A549 treated with CORT108297 at 1 μM for 4 hours (cell line): ENCODE measurements at places on chromosomes 7 and 10. TPM values are rescaled to one million over a fixed set of nuclear protein-coding genes. Genes with fewer than 3 reads are reported as not detected.

ZNF746 gene
- total RNA-seq: 13.8 to 19.9 TPM (median 19.0 TPM) in 5 replicates

SLC26A3 gene
- not detected in 5 replicates for total RNA-seq

AFAP1L2 gene
- total RNA-seq: 21.0 to 29.6 TPM (median 27.0 TPM) in 5 replicates

CTAGE4 gene
- total RNA-seq: not detected in 5 replicates

SLC16A12 gene
- total RNA-seq: 0.05 to 0.16 TPM (median 0.05 TPM) in 5 replicates

SERPINE1 gene
- total RNA-seq: 1,104 to 1,398 TPM (median 1,160 TPM) in 5 replicates

CCZ1 gene
- total RNA-seq: 72.0 to 83.7 TPM (median 79.4 TPM) in 5 replicates

PCLO gene
- total RNA-seq: 0.79 to 1.4 TPM (median 0.96 TPM) in 5 replicates

HOXA4 gene
- 1.5 to 2.7 TPM (median 2.3 TPM) in 5 replicates for total RNA-seq

LRRC61 gene
- total RNA-seq: 0.05 to 0.16 TPM (median 0.08 TPM) in 5 replicates

TACR2 gene
- 0.10 to 0.33 TPM (median 0.19 TPM) in 4 of 5 replicates, not detected in the other for total RNA-seq

CUZD1 gene
- 1.2 to 1.7 TPM (median 1.5 TPM) in 5 replicates for total RNA-seq

CRHR2 gene
- not detected in 5 replicates for total RNA-seq

NPTX2 gene
- 0.06 to 0.12 TPM (median 0.11 TPM) in 4 of 5 replicates, not detected in the other for total RNA-seq

MSS51 gene
- total RNA-seq: 0.33 to 0.71 TPM (median 0.40 TPM) in 5 replicates

FAM204A gene
- total RNA-seq: 42.5 to 79.4 TPM (median 44.9 TPM) in 5 replicates

AS3MT gene
- 3.5 to 4.3 TPM (median 4.0 TPM) in 5 replicates for total RNA-seq

C10orf143 gene
- total RNA-seq: 0.52 to 0.83 TPM (median 0.74 TPM) in 5 replicates

CYP3A5 gene
- 1.3 to 2.5 TPM (median 1.9 TPM) in 5 replicates for total RNA-seq

H2BK1 gene
- not detected in 5 replicates for total RNA-seq

NUP205 gene
- 47.3 to 51.3 TPM (median 48.5 TPM) in 5 replicates for total RNA-seq

NOC3L gene
- total RNA-seq: 22.3 to 34.1 TPM (median 23.5 TPM) in 5 replicates

UCN3 gene
- total RNA-seq: not detected in 5 replicates

GJC3 gene
- total RNA-seq: 0.09 to 0.22 TPM (median 0.10 TPM) in 3 of 5 replicates, not detected in the others

HOXA9 gene
- total RNA-seq: 0.49 to 1.1 TPM (median 0.63 TPM) in 5 replicates

TMEM229A gene
- total RNA-seq: not detected in 5 replicates

WIPF3 gene
- 0.45 to 0.55 TPM (median 0.52 TPM) in 5 replicates for total RNA-seq

OR9A2 gene
- not detected in 5 replicates for total RNA-seq

DDX21 gene
- 113 to 164 TPM (median 128 TPM) in 5 replicates for total RNA-seq

PRLHR gene
- total RNA-seq: not detected in 5 replicates

UPK3BL1 gene
- 7.9 to 14.2 TPM (median 13.0 TPM) in 5 replicates for total RNA-seq

PROSER2 gene
- 28.1 to 42.6 TPM (median 39.2 TPM) in 5 replicates for total RNA-seq

OLAH gene
- total RNA-seq: 0.06 to 0.20 TPM (median 0.12 TPM) in 5 replicates

RELN gene
- 0.01 to 0.14 TPM (median 0.07 TPM) in 4 of 5 replicates, not detected in the other for total RNA-seq

AHCYL2 gene
- total RNA-seq: 4.6 to 6.8 TPM (median 6.1 TPM) in 5 replicates

LRIT1 gene
- total RNA-seq: not detected in 5 replicates

IRF5 gene
- 11.4 to 17.4 TPM (median 14.5 TPM) in 5 replicates for total RNA-seq

OR13A1 gene
- not detected in 5 replicates for total RNA-seq

PTPN20 gene
- total RNA-seq: 3.8 to 5.4 TPM (median 4.3 TPM) in 5 replicates

RBP4 gene
- total RNA-seq: 5.0 to 10.3 TPM (median 8.8 TPM) in 5 replicates

INPP5A gene
- total RNA-seq: 12.6 to 14.5 TPM (median 13.3 TPM) in 5 replicates

FAM149B1 gene
- 6.6 to 7.9 TPM (median 7.1 TPM) in 5 replicates for total RNA-seq

VWA2 gene
- 0.02 to 0.06 TPM in 2 of 5 replicates, not detected in the others for total RNA-seq

EPHA1 gene
- total RNA-seq: 0.12 TPM in 1 of 5 replicates, not detected in the others

LIPF gene
- total RNA-seq: not detected in 5 replicates

ANKRD61 gene
- 0.54 to 0.78 TPM (median 0.62 TPM) in 5 replicates for total RNA-seq

MMRN2 gene
- 0.58 to 1.5 TPM (median 0.73 TPM) in 5 replicates for total RNA-seq

IDI2 gene
- total RNA-seq: 0.06 TPM in 1 of 5 replicates, not detected in the others

NEBL gene
- total RNA-seq: 4.2 to 7.1 TPM (median 5.8 TPM) in 5 replicates

BRAF gene
- total RNA-seq: 5.4 to 7.5 TPM (median 6.2 TPM) in 5 replicates

TBXAS1 gene
- 10.0 to 14.3 TPM (median 13.4 TPM) in 5 replicates for total RNA-seq

STAG3 gene
- total RNA-seq: 0.18 to 0.23 TPM (median 0.22 TPM) in 5 replicates

FFAR4 gene
- total RNA-seq: 0.14 to 0.25 TPM (median 0.22 TPM) in 5 replicates

MSMB gene
- total RNA-seq: not detected in 5 replicates

CFAP70 gene
- total RNA-seq: 0.10 to 0.25 TPM (median 0.21 TPM) in 5 replicates

HABP2 gene
- total RNA-seq: 0.07 to 0.15 TPM (median 0.12 TPM) in 5 replicates

FAM24B gene
- total RNA-seq: 14.1 to 15.2 TPM (median 15.0 TPM) in 5 replicates

CC2D2B gene
- 0.07 to 0.16 TPM (median 0.13 TPM) in 4 of 5 replicates, not detected in the other for total RNA-seq
